ENCODE measurements at places on chromosomes 2 and 18.
A peak's percentile ranks its signal among the peaks of the same experiment; 100 is the strongest.

DNA sequence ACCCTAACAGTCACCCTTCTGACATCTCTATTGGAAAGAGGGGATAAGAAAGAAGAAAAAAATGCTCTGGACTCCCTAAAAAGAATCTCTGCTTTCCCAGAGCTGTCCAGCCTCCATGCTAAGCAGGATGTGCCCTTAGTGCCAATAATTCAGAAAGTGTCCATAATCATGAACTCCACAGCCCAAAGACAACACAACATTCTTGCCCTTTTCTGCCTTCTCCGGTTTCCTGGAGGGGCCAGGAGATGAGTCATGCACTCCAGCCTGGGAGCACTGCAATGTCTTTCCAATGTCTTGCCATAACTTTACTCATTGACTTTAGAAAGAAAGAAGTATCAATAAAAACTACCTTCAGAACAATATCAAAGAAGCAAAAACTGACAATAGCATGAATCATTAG is 44.0 kb downstream of the KLF7 start:
- DNase-seq: no peak

DNA sequence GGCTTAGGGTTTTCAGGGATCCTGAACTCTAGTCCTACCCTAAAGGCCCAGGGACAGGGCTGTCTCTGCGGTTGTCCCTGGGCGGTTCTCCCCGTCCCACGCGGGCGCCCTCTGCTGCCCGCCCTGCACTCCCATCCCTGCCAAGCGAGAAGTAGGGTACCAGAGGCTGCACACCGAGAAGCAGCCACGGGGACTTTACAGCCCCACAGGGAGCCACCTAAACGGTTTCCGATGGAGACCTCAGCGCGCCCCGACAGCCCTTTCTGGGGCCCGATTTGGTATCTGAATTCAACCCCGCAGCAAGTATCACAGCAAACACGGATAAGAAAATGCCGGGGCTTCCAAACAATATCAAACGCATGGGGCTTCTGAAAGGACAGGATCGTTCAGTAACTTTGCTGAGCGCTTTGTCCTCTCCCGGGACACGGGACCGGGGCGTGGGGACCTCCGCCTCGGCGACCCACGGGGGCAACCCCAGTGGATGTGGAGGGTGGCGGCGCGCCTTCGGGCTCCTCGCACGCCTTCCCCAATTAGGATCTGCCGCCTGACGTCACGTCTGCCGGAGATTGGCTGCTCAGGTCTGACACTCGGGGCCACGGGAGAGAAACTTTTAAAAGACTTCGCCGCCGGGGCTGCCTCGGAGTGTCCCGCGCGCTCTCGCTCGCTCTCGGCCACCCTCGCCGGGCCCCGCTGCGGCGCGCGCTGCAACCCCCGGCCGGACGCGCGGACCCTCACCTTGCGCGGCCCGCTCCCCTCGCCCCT is at the start of gene LTBP1:
TSS of gene LTBP1 (plus strand) at position 640 of the 762 bp plus-strand sequence. CDS start 372 bp downstream, outside the sequence.
- peak; percentile 71 for DNase-seq

- DNase-seq: peak; percentile 52
Measured at GRCh38 chr18:75478996-75479880, 51.7 kb upstream of the SMIM21 start.

GRCh38 chr18:58516514-58517285 is 112.2 kb downstream of the ALPK2 start:
- no peak for DNase-seq

GRCh38 chr18:48567388-48567787 is 28.6 kb downstream of the CTIF start:
- DNase-seq: no peak

DNA sequence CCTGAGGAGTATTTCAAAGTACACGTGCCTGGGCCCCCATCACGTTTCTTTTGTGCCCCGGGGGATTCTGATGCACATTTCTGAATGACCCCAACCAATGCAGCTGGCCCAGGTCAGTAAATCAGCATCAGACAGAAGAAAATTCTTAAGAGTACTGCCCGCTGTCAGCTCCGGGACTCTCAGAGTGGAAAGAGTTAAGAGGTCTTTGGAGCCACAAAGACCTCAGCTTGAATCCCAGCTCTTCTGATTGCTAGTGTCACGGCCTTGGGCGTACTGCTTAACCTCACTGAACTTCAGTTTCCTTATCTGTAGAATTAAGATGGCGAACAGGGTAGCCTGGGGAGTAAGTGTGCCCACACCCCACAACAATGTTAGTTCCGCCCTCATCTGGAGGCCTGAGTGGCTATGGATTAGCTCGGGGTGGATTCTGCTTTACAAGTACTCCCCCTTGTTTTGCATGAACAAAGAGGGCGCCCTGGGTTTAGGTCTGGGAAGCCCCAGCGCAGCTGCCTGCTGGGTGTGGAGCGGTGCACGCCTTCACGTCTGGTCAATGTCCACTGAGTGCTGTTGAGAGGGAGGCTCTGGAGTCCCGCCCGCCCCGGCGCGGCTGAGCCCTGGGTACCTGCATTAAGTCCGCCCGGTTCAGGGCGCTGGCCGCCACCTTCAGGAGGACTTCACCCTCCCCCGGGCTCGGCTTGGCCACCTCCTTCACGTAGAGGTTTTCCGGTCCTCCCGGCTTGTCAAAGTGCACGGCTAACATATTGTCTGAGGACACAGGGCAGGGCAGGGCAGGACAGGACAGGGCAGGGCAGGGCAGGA is 858 bp downstream of the TP53I3 start:
- DNase-seq: peak; percentile 45
